Stimulated activated CD8-positive, alpha-beta memory T cell treated with anti-CD3 and anti-CD28 coated beads, Interleukin-7, amount 100 ng/mL, for 1 hour (primary cell): ENCODE measurements at places on chromosomes 3 and 15.

GRCh38 chr15:57335719-57336118 lies 40.6 kb upstream of the CGNL1 start:
- no peak for DNase-seq

DNA sequence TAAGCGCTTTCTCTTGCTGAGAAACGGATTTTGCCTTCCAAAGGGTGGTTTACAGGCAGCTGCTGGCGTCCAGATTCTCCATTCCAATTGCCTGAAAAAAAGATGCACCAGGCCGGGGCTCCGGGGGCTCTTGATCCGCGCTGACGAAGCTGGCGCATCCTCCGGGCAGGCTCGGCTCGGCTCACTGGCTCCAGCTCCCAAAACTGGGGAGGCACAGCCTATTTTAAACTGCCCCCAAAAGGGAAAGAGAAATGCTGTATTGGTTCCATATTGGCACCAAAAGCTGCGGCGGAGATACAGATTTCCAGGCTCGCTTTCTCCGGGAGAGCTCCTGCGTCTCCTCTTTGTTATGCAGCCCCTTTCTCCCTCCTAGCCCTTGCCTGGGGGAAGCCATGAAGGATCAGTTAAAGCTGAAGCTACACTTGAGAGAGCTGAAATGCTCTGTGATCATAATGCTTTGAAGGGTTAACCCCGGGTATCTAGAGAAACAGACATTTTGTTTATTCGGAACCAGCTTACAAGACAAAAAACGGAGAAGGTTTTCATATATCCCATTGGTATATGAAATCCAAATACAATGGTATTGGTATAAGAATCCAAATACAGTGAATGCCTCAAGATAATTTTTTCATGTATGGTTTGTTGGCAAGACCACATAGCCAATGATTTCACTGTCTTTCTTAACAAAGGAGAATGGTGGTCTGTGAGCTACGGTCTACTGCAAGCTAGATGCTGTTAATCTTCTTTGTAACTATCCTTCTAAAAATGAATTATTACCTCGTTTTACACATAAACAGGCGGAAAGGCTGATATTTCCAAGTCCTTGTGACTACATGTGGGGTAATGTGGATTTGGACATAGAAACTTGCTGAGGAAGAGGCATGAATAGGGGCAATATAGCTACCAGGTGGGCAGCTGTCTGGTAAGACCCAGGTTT lies 693 bp downstream of the CD200 start:
- no peak for DNase-seq

DNA sequence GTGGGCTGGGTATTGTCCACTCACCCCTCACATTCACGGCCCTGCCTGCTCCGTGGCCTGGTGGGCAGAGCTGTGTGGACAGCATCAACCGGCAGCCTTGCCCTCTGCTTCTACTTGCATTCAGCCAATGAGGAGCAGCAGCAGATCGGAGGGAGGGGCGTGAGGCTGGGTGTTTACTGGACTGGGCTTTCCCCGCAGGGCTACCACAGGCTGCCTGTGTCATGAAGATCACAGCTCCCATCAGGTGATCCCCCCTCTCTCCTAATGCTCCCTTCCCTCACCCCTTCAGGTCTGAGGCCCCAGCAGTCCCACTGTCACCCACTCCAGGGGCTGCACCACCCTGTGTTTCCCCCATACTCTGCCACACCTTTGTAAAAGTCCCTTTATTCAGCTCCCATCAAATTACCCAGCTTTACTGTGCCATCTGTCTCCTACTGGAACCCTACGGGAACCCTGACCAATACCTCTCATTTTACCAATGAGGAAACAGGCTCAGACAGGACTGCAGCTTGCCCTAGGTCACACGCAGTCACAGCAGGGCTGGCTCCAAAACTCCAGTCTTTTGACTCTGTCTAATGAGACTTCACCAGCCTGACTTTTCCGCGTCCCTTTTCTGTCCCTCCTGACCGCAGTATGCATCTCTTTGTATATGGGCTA lies 81.1 kb downstream of the MEGF11 start:
- DNase-seq, result no peak

- DNase-seq, result no peak
Observed at GRCh38 chr3:142586803-142587406, 8.4 kb upstream of the ATR start.

DNA sequence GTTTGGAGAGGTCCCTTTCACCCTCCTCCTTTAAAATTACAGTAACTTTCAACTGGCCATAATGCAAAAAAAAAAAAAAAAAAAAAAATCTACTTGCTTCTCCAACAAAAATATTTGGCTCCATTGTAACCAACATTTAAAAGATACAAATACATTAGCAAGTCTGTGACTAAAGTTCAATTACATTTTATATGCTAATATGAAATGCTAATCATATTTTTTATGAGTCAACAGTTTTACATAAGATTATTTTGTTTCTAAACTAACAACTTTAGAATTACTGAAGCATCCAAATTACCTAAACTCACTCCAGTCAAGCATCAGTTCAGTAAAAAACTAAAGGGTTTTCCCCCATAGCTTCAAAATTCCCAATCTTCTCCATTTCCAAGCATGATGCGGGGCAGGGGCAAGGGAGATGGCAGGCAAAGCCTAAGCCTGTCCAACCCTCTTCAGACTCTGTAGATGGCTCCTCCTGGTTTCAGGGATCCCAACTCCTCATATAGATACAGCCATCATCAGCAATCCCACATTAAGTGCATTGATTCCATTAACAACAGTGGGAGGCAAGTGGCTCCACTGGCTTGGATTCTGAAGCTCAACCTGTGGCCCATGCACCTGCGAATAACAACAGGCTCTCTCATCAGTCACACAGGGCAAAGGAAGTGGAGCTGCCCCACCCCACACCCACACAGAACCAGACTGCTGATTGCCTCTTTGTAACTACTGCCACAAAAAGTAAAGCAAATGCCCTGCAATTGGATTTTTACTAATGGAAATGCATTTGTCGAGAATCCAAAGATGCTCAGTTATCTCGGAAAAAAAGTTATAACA lies 15.0 kb downstream of the SFMBT1 start:
- no peak for DNase-seq
